ENCODE measurements at places on chromosomes 5 and 9.

DNA sequence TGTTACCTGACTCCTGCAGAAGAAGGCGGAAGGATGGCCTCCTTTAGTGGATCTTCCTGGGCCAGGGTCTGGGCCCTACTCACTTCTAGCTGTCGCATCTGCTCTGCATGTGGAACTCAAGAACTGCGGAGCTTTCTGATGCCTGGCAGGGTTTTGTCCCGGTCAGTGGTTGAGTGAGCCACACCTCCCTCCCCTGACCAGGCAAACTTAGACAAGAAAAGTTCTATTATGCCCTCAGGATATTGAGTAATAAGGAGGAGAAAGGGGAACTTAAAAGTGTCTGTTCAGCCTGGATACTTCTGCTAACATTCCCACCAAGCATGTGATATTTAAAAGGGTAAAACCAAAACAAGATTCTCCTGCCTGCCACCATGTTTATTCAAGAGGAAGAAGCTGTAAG is at the start of gene FYB1:
Gene FYB1, minus strand, starts transcription at position 127 of the 400 bp plus-strand sequence. CDS start 16,603 bp downstream, outside the sequence.
- no peaks in the 10 kb centered on the region for H3K4me1 ChIP-seq
- no peak within 1 kb of the TSS for H3K27ac ChIP-seq
- no peak for DNase-seq
- no peaks in the 10 kb centered on the region for H3K36me3 ChIP-seq
- H3K4me3 ChIP-seq: no peak within 1 kb of the TSS
- H3K27me3 ChIP-seq: no peaks in the 10 kb centered on the region

DNA sequence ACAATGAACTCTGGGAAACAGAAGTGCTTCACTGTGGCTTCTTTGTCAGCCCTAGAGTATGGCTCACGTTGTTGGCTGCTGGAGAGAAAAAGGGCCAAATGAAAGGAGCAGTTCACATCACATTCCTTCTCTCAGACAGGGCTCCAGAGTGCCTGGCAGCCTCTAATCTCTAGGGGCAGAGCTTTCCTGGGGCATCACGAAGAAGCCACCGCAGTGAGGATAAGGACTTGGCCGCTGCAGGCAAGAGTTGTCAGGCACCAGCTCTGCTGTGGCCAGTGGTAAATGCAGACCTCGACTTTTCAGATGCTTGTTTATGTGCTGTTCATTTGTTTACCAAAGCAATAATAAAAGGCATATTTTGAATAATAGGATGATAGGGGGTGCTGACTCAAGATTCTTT is 227.2 kb downstream of the ICE1 start:
- no peak overlapping the region for H3K27ac ChIP-seq
- no peak for DNase-seq
- H3K4me3 ChIP-seq: no peak overlapping the region
- no peaks in the 10 kb centered on the region for H3K27me3 ChIP-seq

DNA sequence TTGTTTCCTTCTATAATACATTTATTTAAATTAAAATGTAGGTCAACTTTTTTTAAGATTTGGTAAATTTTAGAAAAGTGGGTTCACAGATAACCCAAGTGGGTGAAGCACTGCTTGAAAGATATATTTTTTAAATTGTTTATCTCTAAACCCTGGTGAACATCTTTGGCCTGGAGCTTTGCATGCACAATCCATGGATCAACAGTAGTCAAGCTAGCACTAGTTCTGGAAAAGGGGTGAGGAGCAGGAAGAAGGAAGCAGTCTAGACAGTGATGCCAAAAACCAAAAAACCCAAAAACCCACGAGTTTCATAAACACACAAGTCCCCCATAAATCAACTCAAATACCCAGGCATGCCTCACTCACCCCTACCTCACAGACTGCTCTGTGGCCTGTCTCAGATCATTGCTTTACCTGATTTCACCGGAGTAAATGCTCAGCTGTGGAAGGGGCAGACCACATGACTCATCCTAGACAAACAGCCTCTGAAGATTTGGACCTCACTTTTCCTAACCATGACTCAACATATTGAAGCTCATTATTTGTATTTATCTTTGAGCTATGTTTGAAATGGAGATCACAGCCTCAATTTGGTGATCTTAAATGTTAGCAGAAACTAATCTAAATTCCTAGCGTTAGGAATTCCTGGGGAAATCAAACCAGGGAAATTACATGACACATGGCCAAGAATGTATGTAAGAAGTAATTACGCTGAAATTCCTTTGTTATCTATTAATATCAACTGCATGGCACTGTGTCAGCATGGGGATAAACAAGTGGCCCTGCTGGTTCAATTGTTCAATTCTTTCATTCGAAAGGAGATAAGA is 149.6 kb downstream of the ZNF608 start:
- no peak overlapping the region for H3K4me3 ChIP-seq
- H3K4me1 ChIP-seq: no peaks in the 10 kb centered on the region
- no peaks in the 10 kb centered on the region for H3K27me3 ChIP-seq

GRCh38 chr5:147045290-147045689 is 166.7 kb upstream of the PPP2R2B start:
- no peak overlapping the region for H3K27ac ChIP-seq
- no peak for DNase-seq
- H3K36me3 ChIP-seq: no peaks in the 10 kb centered on the region
